ENCODE measurements at places on chromosomes 16 and 17.

DNA sequence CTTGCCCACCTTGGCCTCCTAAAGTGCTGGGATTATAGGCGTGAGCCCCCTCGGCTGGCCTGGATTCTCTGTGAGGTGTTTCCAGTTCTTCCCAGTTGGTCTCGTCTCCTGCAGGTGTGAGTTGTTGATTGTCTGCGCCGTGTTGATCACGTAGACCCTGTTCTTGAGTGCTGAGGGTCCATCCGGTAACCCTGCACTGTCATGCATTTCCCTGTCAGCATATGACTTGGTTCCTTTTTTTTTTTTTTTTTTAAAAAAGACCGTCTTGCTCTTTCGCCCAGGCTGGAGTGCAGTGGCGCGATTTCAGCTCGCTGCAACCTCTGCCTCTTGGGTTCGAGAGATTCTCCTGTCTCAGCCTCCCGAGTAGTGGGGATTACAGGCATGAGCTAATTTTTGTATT, 17.3 kb downstream of the MGRN1 start:
- no peak for DNase-seq

GRCh38 chr17:77242118-77242851, 101.5 kb downstream of the SEC14L1 start:
- peak; percentile 83 for DNase-seq

DNA sequence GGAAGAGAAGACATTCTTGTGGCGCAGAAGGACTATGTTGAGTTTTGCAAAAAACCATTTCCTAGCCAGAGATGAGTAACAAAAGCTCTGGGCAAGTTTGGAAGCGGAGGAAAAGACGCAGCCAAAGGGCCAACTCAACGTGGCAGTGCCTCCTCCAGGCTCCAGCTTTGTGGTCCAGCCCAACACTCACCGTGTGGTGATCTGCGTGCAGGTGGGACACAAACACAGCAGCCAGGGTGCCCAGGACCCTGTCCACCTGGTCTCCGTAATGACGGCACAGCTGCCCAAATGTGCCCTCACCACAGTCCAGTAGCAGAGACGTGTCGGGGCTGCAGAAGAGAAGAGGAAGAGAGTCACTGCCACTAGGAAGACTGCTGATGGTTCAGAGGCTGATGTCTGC, 21.5 kb downstream of the ELAC2 start:
- no peak for DNase-seq

- no peak for DNase-seq
These were observed 11.9 kb upstream of the TM4SF5 start for GRCh38 chr17:4759776-4760236.

DNA sequence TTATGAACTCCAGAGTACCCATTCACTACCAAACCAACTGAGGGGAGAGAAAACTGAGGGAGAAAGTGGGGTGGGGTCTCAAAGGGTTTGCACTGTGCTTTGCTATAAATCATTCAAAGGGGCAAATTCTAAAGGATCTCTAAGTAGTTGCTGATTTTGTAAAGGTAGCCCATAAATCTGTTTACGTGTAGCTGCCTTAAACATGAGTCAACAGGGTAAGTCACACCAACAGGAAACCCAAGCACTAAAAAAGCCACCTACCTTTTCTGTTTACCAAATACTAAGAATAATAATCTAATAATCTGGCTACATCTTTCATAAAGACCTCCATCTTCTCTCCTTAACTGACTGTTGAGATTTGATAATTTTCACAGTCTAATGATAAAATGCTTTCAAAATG, 8.4 kb upstream of the HSBP1 start:
- DNase-seq, result no peak

DNA sequence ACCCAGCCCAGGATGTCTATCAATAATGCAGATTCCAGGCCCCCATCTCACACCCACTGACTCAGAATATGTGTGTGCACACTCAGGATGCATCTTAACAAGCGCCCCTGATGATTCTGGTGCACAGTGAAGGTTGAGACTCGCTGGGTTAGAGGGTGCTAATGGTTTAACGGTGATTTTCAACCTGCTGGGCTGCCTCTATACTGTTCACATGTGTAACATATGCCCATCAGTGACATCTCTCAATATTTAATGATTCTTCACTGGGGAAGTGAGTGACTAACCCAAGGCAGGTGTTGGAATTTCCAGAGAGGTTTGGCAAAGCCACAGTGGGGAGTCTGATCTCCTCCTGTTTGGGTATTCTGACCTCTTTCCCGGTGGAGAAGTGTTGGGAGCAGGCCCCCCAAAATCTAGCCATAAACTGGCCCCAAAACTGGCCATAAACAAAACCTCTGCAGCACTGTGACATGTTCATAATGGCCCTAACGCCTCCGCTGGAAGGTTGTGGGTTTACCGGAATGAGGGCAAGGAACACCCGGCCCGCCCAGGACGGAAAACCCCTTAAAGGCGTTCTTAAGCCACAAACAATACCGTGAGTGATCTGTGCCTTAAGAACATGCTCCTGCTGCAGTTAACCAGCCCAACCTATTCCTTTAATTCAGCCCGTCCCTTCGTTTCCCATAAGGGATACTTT, 4.1 kb upstream of the DOC2B start:
- DNase-seq, result no peak

GRCh38 chr17:44887971-44888954, 11.0 kb downstream of the EFTUD2 start:
- DNase-seq, result no peak

- no peak for DNase-seq
These were observed 305.2 kb downstream of the SEC14L1 start for GRCh38 chr17:77445760-77446532.

- DNase-seq, result no peak
These were observed 26.5 kb upstream of the CRHR1 start for GRCh38 chr17:45757431-45758218.

DNA sequence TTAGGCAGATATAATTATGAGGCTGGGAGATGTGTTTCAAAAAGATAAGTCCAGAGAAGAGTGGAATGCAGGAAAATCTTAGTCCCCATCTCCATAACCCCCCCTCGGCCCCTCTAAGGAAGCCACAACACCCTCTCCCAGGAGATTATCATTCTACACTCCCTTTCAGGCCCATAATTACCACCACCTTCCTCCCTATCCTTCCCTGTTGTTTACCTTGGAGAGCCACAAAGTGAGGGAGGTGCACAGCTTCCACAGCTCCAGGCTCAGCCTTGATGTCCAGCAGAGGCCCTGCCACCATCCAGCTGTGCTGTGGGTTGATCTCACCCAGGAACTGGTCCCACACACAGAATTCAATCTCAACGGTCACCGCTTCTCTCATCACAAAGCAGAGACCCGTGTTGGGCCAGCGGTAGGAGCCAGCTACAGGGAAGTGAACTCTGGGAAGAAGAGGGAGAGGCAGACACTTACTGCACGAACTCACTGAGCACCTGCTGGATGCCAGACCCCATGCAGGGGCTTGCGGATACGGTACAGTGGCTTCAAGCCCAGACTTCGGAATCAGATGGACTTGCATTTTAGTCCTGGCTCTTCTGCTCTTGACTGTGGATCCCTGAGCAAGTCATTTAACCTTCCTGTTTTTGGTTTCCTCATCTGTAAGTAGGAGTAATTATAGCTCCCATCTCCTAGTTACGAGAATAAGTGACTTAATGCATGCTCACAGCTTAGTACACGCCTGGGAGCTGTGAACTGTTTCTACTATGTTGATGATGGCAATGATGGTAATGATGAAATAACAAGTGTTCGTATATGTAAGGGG, 44.1 kb downstream of the MIS12 start:
- DNase-seq, result no peak

- no peak for DNase-seq
These were observed 740 bp downstream of the NFATC2IP start for GRCh38 chr16:28951410-28951943.

DNA sequence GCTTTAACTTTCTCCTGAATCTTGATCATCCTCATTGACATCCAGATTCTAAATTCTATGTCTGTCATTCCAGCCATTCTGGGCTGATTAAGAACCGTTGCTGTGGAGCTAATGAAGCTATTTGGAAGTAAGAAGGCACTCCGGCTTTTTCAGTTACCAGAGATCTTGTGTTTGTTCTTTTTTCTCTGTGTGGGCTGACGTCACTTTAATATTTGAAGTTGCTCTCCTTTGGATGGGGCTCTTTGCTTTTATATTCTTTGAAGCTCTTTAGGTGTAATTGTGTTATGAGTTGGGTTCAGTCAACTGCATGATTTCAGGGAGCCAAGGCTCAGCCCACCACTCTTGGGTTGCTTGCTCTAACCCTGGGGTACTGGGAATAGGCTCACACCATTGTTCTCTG, 460.6 kb downstream of the CDH8 start:
- no peak for DNase-seq
